Stimulated activated CD4-positive, alpha-beta T cell treated with anti-CD3 and anti-CD28 coated beads, Interleukin-1b, Interleukin-23, amount 100 ng/mL, for 24 hours (primary cell): ENCODE measurements at places on chromosomes 5 and 9.
A peak's percentile ranks its signal among the peaks of the same experiment; 100 is the strongest.

- no peak for DNase-seq
These were observed 422.9 kb downstream of the TMEM161B start for GRCh38 chr5:87845734-87846133.

DNA sequence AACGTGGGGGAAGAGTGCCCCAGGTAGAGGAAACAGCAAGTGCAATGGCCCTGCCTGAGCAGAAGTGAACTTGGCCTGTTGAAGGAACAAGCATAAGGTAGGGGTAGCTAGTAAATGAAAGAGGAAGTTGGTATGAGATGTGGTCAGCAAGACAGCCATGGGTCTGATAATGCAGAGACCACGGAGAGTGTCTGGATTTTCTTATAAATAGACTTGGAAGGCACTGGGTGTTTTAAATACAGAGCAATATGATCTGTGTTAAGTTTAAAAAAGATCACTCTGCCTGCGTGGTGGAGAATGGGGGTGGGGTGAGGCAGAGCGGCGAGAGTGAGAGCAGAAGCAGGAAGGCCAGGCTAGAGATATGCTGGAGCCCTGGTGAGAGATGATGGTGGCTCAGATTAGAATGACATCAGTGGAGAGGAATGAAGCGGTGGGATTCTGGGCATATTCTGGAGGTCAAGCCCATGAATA is 4.2 kb downstream of the ADAM19 start:
- no peak for DNase-seq

DNA sequence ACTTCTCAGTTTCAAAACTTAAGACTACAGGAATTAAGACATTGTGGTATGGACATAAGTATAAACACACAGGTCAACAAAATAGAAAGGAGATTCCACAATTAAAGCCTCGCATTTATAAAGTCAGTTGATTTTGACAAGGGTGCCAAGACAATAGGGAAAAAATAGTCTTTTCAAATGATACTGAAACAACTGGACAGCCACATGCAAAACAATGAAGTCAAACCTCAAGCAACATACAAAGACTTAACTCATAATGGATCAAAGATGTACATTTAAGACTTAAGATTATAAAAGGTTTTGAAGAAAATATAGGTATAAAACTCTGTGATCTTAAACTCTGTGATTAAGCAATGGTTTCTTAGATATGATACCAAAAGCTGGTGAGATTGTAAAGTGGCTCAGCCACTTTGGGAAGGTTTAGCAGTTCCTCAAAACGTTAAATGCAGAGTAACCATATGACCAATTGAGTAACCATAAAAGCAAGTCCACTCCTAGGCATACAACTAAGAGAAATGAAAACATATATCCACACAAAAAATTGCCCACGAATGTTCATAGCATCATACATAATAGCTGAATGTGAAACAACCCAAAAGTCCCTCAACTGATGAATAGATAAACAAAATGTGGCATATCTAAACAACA is 22.0 kb downstream of the HINT1 start:
- DNase-seq, result no peak

GRCh38 chr5:132655821-132656773 is 1.9 kb upstream of the IL13 start:
- peak; percentile 36 for DNase-seq

DNA sequence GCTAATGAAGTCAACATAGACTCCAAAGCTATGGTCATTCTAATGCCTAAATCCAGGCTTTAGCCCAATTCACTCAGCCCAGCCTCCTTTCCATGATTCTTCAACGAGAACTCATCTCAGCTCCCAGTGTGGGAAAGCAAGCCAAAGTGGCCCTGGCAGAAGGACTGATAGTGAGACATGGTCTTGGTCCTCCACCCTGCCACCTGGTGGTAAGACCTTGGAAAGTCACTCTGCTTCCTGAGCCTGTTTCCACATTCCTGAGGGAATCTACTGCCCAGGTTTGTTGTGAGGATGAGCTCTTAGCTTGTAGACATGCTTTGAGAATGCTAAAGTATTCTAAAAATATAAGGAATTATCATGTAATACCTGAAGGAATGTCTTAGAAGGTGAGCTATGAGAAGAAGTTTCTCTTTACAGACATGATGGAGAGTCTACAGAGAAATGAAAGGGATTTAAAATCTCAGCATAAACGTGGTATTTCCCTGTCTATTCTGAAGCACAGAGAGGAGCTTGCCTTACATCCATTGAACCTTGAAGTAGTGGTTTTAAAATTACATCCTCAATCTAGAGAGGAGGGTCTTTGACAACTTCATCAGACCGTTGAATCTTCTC is 173.5 kb downstream of the TRIM32 start:
- peak; percentile 0 for DNase-seq

- no peak for DNase-seq
These were observed 318.8 kb downstream of the FAM170A start for GRCh38 chr5:119948162-119948561.

- no peak for DNase-seq
These were observed 3.6 kb upstream of the PCDHA2 start for GRCh38 chr5:140791089-140791488.

GRCh38 chr5:171357843-171358242 is 29.8 kb upstream of the NPM1 start:
- DNase-seq, result no peak

DNA sequence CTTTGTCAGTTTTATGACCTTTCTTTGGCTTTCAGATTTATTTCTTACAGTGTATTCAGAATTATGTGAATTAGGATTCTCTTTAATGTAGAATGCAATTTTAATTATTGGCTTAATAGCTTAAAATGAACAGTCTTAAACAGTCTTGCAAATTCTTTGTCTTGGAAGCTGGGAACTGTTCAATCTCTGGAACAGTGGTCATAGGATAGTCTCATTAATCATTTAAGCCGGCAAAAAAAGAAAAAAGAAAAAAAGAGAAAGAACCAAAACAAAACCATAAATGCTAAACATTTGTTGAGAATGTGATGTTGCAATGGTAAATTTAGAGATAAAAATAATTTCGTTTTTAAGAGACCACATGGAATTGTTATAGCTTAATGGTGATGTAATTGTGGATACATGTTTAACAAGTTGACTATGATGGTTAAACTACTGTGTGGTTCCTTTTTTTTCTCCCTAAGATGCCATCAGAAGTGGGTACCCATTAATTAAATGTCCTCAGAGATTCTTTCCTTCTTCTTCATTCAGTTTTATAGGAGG is 61.6 kb downstream of the NNT start:
- DNase-seq, result no peak

DNA sequence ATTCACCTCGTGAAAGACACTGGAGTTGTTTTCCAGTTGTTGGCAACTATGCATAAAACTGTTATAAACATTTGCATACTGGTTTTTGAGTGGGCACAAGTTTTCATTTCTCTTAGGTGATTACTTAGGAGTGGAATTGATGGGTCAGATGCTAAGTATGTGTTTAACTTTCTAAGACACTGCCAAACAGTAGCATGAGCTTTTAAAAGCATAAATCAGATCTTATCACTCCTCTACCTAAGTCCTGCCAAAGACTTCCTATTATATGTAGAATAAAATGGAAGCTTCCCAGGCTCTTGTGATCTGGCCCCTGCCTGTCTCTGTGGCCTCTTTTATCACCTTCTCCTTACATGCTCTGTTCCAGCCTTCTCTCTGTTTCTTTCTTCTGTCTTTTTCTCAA is 72.6 kb downstream of the SH3RF2 start:
- no peak for DNase-seq

- no peak for DNase-seq
These were observed 5.2 kb upstream of the TBC1D2 start for GRCh38 chr9:98260635-98261034.

DNA sequence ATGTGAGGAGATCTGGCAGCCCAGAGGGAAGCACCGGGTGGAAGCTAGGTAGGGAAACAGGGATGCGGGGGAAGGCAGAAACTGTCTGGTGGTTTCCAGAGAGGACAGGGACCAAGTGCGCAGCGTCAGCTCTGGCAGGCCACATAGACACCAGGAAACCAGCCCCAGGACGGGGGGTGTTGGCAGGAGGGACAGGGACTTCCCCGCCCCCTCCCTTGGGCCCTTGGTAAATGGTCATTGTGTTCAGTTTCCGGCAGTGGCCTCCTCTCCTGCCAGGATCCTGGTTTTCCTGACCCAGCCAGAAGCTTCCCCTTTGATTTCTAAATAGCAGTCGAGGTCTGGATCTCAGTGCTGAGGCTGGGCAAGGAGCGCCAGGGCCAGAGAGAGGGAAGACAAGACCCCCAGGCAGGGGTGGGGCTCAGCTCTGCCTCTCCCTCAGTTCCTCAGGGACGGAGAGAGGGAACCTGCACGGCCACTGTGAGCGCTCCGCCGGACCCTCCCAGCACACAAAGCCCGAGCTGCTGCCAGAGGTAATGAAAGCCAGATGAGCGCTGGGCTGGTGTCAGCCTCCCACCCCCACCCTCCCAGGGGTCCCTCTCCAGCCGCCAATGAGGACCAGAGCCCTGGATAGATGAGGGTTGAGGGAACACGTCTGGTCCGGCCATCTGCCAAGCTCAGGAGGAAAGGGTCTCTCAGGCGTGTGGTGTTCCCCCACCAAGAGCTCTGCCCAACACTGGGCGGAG is 1.8 kb downstream of the RALGDS start:
- DNase-seq, result no peak

GRCh38 chr9:16191191-16191590 is 638.3 kb downstream of the CCDC171 start:
- DNase-seq, result no peak

DNA sequence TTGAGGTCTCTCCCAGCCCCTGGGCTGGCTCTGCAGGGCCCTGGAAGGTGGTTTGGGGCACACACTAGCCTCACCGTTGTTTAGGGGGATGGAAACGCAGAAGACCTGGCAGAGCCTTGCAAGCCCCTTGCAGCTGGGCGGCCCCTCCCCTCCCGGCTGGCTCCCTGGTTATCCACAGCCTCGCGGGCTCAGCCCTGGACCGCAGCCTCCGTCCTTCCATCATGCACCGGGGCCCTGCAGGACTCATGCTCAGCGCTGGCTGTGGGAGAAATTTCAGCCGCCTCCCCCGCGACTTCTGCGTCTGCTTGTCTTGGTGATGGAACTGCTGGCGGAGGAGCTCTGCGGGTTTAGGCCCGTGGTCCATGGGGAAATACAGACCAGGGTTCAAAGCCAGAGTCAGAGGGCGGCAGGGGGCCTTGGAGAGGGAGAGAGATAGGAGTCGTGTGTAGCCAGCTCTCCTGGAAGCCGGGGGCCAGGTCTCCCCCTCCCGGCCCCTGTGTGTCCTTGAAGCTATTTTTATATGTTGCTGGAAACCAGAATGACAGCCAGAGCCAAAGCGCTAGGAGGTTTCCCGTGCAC is 75.8 kb upstream of the IER5L start:
- no peak for DNase-seq

DNA sequence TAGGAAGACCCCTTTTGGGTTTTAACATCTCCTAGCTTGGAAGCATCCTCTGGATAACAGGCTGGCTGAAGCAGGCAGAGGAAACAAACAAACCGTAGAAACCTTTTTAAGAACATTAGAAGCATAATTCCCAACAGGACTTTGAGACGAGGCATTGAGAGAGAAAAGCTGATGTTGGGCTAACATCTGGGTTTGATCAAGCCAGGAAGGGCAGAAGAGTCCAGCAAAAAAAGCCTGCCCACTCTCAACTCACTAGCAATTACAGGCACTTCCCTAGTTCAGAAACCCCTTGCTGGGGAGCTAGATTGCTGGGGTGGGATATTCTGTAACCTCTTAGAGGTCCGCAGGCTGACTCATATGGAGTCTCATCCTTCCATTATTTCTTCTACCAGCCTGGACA is 75.4 kb upstream of the CTNNA1 start:
- DNase-seq, result no peak

DNA sequence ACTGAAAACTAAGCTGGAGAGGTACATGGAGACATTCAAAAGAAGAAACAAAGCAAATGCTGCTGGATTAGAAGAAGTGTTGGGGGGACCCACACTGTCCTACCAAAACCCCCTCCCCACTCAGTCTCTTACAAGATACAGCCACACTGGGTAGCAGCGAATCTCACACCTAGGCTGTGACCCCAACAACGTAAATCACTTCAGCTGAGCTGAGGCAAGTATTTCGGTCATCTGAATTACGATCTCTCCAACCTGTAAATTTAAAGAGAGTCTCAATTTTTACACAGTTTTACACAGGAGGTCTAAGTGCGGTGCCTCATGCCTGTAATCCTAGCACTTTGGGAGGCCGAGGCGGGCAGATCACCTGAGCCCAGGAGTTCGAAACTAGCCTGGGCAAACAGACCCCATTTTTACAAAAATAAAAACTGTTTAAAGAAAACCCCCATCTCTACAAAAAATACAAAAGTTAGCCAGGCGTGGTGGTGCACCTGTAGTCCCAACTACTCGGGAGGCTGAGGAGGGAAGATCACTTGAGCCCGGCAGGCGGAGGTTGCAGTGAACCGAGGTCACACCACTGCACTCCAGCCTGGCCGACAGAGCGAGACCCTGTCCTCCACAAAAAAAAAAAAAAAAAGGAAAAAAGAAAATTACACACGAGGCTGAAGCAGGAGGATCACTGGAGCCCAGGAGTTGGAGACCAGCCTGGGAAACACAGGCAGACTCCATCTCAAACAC is 3.4 kb downstream of the CAMSAP1 start:
- no peak for DNase-seq

DNA sequence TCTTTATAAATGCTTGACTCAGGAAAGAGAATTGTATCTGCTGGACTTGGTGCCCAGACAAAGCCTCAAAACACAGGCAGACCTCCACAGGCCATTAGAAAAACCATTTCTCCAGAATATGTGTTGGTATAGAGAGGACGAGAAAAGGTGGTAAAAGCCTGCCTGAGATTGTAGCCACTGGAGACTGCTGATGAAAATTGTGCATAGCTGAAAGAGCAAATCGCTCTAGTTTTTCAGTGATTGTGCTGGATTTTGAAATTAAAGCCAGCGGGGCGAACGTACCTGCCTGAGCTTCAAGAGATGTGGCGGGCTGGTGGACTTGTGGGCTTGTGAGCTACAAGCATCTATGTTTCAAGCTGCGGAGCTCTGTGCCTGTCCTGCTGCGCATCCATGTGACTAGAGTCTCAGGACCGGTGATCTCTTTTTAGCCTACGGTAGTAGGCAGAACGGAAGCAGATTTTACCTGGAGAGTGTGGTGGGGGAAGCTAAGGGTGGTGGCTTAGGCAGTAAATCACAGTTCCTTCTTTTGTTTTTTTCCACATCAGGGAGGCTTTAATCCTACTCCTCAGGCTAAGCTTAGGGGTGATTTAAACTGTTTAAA is 193.6 kb downstream of the SREK1 start:
- DNase-seq, result no peak

DNA sequence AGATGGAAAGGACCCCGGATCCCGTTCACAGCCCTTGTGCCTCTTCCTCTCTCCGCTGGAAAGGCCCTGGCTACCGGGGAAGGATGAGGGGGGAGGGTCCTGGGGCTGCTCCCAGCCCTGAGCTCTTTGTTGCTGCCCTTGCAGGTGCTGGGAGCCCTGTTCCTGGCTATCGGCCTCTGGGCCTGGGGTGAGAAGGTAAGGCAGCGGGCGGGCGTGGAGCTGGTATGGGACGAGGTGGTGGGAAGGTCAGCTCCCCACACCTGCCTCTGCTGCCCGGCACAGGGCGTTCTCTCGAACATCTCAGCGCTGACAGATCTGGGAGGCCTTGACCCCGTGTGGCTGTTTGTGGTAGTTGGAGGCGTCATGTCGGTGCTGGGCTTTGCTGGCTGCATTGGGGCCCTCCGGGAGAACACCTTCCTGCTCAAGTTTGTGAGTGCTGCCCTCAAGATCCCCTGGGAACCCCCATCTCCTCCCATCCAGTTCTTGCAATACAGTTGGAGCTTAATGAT is 4.2 kb downstream of the TSPAN17 start:
- DNase-seq, result no peak
